Mucosa of gallbladder (tissue), 1 donor: ENCODE measurements at places on chromosomes 13 and 19.

DNA sequence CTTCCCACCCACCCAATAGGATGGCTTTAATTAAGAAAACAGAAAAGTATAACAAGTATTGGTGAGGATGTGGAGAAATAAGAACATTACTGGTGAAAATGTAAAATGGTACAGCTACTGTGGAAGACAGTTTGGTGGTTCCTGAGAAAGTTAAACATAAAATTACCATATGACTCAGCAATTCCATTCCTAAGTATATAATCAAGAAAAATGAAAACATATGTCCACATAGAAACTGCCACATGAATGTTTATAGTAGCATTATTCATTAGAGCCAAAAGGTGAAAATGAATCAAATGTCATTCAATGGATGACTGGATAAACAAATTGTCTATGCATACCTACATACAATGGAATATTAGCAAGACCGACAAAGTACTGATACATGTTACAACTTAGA lies 16.9 kb downstream of the DZIP1 start:
- no peak for DNase-seq

DNA sequence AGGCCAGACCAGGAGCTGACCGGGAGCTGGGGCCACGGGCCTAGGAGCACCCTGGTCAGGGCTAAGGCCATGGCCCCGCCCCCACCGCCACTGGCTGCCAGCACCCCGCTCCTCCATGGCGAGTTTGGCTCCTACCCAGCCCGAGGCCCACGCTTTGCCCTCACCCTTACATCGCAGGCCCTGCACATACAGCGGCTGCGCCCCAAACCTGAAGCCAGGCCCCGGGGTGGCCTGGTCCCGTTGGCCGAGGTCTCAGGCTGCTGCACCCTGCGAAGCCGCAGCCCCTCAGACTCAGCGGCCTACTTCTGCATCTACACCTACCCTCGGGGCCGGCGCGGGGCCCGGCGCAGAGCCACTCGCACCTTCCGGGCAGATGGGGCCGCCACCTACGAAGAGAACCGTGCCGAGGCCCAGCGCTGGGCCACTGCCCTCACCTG lies 6.6 kb downstream of the SPHK2 start:
- DNase-seq = no peak

DNA sequence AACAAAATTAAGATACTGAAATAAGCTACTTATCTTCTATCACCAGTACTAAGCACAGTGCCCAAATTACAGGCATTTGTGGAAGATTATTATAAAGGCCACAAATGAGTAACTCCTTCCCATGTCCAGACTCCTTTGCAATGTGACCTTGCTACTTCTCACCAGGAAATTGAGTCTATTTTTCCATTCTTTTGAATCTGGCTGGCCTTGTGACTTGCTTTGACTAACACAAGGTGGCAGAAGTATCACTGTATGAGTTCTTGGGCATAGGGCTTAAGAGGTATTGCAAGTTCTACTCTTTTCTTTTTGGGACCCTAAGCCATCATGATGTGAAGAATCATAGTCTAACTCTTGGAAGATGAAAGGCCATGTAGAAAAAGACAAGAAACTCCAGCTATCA lies 49.9 kb downstream of the UGGT2 start:
- DNase-seq = no peak

- DNase-seq = no peak
Measured at GRCh38 chr19:58034477-58034793, 610 bp downstream of the ZSCAN1 start.

GRCh38 chr19:46206176-46206575 lies 23.4 kb upstream of the IGFL1 start:
- DNase-seq = no peak

DNA sequence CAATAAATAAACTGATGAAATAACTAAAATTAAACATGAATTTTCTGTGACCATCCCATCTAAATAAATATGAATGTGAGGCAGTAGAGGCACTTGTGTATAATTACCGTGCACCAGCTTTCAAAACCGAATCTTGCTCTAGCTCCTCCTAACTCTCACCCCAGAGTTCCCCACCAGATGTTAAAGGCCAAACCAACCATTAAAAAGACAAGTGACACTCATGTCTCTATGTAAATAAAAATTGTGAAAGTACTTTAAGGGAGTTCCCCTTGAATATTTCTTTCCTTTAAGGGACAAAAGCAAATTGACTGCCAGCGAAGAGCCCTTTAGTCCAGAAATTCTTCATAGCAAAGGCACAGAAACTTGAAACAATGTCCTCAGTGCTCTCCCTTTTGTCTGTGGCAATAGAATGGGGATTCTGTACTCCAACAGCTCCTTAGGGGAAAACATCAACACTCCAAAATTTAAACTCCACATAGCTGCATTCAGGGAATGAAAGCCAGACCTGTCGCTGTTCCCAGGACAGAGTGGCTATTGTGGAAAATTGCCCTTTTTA lies 101.7 kb upstream of the SOX21 start:
- no peak for DNase-seq

- no peak for DNase-seq
Measured at GRCh38 chr13:97932036-97932435, 21.4 kb upstream of the IPO5 start.

DNA sequence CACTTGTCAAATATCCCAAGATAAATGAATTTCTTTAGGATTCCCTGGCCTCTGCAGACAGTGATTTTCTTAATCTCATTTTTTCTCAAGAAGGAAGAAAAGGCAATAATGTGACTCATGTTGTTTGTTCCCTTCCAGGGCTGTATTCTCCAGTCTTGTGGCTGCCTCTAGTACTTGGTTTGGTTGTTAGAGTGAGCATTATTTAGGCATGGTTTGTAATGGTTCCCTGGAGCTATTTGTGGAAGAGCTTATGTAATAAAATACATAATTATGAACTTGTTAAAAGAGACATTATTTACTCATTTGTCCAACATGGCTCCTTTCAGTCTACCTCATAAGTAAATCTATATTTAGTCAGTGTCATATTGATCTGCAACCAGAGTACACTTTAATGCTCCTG lies 270.4 kb downstream of the DCT start:
- no peak for DNase-seq

GRCh38 chr19:17121736-17122293 lies 46.2 kb downstream of the MYO9B start:
- no peak for DNase-seq

GRCh38 chr13:53121919-53122318 lies 93.3 kb downstream of the OLFM4 start:
- no peak for DNase-seq

DNA sequence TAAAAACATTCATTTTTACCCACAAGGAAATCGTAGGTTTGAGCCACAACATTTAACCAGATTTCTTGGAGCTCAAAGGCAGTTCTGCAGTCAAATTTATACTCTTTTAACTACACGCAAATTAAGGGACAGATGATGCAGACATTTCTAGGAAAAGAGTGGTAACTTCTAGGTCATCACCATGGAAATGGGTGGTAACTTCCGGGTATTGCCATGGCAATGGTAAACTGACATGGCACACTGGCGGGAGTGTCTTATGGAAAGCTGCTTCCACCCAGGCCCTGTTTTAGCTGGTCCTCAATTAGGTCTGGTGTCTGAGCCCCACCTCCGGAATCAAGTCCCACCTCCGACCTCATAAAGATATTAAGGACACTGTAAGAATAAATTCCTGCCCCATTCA lies 10.4 kb upstream of the LYPD5 start:
- no peak for DNase-seq

DNA sequence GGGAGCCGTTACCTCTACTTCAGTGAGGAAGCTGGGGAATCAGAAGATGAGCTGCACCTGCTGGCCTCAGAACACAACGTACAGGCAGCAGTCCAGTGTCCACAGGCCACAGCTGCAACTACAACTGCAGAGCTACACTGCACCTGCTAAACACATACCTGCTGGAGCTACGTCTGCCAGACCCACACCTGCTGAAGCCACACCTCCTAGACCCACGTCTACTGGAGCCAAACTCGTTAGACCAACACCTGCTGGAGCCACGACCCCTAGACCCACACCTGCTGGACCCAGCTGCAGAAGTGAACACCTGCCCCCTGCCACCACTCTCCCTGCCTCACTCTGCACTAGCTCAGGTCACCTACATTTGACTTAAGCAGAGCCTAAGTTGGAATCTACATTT lies 169.9 kb downstream of the USP12 start:
- no peak for DNase-seq

DNA sequence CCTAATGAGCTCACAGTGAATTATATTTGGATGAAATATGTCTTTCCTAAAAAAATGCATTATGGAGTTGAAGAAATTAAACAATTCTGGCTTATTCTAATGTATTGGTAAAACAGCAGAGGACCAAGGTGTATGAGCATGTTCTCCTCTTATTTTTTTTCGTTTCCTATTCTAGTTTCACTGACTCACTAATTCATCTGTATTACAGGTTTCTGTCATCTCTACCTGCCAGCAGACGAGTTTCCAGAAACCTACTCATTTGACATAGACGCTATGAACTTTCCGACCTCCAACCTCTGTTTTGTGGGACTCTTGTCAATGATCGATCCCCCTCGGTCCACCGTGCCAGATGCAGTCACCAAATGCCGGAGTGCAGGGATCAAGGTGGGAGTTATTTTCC lies 20.3 kb downstream of the ATP12A start:
- DNase-seq = no peak

DNA sequence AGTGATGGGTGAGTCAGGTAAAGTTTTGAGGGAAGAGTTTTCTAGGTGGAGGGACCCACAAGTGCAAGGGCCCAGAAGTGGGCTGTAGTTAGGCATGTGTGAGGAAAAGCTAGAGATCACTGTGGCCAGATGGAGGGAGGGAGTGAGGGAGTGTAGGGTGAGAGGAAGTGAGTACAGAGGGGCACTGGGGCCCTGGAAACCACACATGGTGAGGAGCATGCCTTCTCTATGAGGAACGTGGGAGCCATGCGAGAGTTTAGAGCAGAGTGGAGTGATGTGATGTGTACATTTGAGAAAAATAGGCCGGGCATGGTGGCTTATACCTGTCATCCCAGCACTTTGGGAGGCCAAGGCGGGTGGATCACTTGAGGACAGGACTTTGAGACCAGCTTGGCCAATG lies 14.7 kb upstream of the SHKBP1 start:
- DNase-seq = no peak

DNA sequence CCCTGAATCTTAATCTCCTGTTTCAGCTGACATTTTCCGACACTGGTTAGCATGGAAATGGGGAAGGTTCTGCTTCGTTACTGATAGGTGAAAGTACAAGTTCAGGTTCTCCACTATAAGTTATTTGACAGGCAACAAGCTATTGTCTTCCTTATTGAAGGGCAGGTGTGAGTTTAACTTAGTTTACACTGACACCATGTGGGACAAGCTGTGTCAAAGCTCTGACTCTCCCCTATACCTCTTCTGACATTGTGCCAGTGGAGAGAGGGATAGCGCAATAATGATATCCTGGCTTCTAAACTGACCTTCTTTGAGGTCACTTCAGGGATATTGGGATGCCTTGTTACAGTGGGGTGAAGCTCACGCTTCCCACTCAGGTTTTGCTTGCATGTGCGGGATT lies 587.0 kb upstream of the SLITRK5 start:
- no peak for DNase-seq

DNA sequence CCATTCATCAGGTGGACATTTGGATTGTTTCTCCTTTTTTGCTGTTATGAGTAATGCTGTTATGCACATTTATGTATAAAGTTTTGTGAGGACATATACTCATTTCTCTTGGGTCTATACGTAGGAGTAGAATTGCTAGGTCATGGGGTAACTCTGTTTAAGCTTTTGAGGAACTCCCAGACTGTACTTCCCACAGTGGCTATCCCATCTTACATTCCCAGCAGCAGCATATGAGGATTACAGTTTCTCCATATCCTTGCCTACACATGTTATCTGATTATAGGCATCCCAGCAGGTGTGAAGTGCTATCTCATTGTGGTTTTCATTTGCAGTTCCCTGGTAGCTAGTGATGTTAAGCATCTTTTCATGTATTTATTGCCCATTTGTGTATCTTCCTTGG lies 5.9 kb downstream of the ZSCAN22 start:
- DNase-seq = no peak
